ENCODE measurements at places on chromosomes 16 and 17. TPM values are rescaled to one million over a fixed set of nuclear protein-coding genes. Genes with fewer than 3 reads are reported as not detected.

The SHPK gene
- total RNA-seq, result 12.5 TPM

The HSF4 gene
- 20.7 TPM for total RNA-seq

The MAP1LC3B gene
- total RNA-seq, result 49.7 TPM

The CLDN6 gene
- total RNA-seq, result not detected

The FGF11 gene
- 6.9 TPM for total RNA-seq

The P2RX5 gene
- total RNA-seq, result 69.7 TPM

The HOXB1 gene
- total RNA-seq, result not detected

Data from activated CD4-positive, alpha-beta T cell treated with anti-CD3 and anti-CD28 coated beads for 36 hours (primary cell).